ENCODE measurements at places on chromosomes 12 and 14.

GRCh38 chr12:120292661-120293531, at the start of gene RNU4-1:
Gene RNU4-1, minus strand, starts transcription at chr12:120293237.
- peak; percentile 74 for DNase-seq

GRCh38 chr14:33589334-33589733, 361.5 kb downstream of the EGLN3 start:
- DNase-seq = no peak

DNA sequence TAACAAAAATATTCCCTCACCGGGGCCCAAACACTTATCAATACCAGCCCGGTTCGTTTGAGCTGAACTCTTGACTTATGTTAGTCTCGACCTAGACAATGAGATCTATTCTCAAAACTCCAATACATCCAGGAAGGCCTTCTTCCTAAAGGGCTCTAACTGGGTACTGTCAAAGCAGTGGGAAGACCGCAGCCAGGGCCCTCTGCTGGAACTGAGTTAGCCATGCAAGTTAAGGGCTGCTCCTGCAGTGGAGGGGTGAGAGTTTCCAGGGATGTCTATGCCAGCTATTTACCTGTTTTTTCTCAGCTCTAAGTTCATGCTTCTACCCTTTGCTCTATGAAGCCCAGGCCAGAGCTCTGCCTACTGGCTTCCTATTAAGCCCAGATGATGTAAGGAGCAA, 348.8 kb downstream of the GXYLT1 start:
- no peak for DNase-seq

GRCh38 chr12:10722502-10722904, 620 bp downstream of the YBX3 start:
- peak; percentile 12 for DNase-seq

GRCh38 chr14:69917287-69917686, 38.1 kb downstream of the SMOC1 start:
- no peak for DNase-seq

- no peak for DNase-seq
These were observed 2.3 kb downstream of the DGKA start for GRCh38 chr12:55933169-55933798.

GRCh38 chr12:94289461-94290312, 141.3 kb downstream of the PLXNC1 start:
- DNase-seq = no peak

- no peak for DNase-seq
These were observed 632 bp downstream of the UBR7 start for GRCh38 chr14:93207468-93208308.

DNA sequence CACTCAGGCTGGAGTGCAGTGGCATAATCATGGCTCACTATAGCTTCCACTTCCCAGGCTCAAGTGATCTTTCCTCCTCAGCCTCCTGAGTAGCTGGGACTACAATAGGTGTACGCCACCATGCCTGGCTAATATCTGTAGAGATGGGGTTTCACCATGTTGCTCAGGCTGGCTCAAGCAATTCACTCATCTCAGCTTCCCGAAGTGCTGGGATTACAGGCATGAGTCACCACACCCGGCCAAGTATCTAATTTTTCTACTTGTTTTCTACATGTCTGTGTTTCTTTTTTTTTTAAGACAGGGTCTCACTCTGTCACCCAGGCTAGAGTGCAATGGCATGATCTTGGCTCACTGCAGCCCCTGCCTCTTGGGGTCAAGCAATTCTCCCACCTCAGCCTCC, 119.7 kb upstream of the MED13L start:
- no peak for DNase-seq

- DNase-seq = no peak
These were observed 24.3 kb downstream of the ASPG start for GRCh38 chr14:104109731-104110361.

GRCh38 chr14:76984787-76985375, 43.6 kb downstream of the IRF2BPL start:
- DNase-seq = no peak

GRCh38 chr12:53223389-53224060, 8.5 kb downstream of the RARG start:
- DNase-seq = no peak

DNA sequence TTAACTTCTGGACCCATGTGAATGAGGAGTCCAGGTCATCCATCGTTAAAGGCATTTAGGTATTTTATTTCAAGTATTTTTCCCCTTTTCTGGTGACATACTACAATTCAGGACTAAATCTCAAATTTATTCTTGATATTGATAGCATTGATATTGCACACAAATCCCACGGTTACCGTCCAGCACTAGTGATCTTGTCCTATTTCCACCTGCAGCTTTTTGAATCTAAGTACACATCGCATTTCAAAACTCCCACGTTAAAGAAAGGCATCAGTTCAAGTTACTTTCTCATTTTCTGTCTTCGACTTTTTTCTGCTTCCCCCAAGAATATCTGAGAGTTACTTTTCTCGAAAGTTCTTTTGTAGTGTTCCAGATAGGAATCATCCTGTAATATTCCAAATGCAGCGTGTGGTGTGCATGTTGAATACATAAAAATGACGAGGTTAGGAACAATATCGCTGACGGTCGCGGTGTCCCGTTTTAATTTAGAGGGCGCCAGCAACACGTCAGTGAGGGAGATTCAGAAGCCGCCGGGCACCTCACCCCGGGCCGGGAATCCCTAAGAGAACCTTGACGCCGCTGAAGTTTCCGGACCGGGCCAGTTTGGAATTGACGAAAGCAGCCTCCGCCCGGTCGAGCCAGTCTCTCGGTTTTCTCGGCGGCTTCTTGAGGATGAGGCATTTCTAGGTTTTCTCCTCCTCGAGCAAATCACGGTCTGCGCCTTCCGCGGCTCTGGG, 569 bp upstream of the RGS6 start:
- no peak for DNase-seq

GRCh38 chr12:110253176-110253575, 27.9 kb upstream of the ATP2A2 start:
- no peak for DNase-seq

GRCh38 chr14:64773577-64773976, 69.4 kb downstream of the PLEKHG3 start:
- no peak for DNase-seq

GRCh38 chr12:26119391-26119989, 5.3 kb downstream of the BHLHE41 start:
- DNase-seq = no peak

GRCh38 chr14:62117010-62117750, 355.0 kb downstream of the SNAPC1 start:
- DNase-seq = peak; percentile 8

DNA sequence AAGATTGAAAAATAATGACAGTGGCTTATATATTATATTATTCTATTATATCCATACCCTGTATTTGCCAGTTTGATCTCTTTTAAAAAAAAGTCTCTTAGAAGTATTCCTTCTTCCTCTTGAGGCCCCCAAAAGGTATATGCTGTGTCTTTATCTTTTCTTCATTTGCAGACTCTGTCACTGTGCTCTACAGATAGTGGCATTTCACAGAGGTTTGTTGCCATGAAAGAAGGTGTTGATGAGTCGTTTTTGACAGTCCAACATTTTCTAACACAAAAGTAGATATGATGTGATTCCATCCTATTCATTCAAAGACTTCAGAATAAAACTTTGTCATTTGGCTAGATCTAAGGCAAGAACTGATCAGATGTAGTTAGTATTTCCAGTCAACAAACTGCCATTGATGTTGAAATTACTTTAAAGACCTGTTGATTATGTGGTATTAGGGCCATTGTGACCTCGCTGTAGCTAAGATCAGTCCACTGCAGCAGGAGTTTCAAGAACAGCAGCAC, at the start of gene CCDC196:
Gene CCDC196 (plus strand): TSS at position 462 of the 512 bp plus-strand sequence. CDS start 132 bp downstream, outside the sequence.
- DNase-seq = no peak

DNA sequence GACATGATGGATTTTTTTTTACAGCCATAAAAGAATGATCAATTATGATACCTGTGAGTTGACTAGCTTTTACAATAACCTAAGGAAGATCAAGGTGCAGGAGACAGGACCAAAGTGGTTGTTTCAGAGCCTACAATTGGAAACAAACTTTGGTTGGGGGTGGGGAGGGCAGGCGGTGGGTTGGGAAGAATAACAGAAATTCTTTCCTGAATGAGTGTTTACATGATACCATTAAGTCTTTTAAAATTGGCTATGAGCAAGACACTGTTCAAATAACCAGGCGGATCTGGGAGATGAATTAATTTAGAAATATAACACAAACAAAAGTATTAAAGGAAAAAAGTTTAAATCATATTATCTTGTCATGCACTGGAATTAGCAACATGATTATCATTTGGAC, 7.2 kb downstream of the NFYB start:
- DNase-seq = no peak

DNA sequence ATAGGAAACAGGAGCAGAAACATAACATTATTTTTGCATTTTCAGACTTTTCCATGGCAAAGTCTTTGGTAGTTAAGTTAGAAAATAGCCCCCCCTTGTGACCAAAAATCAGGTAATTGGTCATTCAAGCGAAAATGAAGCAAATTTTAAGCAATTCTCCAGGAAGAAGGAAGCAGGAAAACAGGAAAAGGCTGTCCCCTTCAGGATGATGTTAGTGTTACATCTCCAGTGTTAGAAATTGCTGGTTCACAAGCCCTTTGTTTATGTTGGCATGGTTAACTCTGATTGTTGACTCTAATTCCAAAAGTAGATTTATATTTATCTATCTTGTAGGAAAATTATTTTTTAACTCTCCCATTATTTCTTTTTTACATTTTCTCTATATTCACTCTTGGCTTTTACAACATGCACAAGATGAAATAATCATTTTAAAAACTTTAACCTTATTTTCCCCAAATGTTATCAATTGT, 18.8 kb upstream of the GAS2L3 start:
- DNase-seq = no peak

- DNase-seq = no peak
These were observed 40.0 kb downstream of the NUAK1 start for GRCh38 chr12:106098691-106099200.

DNA sequence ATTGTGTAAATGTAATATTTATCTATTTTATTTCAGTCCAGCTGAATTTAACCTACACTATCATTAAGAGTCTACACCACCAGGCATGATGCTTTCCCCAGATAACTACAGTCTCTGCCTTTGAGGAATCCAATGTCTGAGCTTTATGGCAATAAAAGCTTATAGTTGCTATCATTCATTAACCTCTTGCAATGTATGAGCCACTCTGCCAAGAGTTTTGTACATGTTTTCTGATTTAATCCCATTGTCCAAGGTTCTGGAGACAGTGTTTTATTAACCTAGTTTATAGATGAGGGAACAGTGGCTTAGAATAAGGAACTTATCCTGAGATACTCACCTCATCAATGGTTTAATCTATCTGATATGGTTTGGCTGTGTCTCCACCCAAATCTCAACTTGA, 17.1 kb upstream of the KITLG start:
- DNase-seq = no peak

- DNase-seq = no peak
These were observed 173.6 kb downstream of the PDZRN4 start for GRCh38 chr12:41361738-41362137.

DNA sequence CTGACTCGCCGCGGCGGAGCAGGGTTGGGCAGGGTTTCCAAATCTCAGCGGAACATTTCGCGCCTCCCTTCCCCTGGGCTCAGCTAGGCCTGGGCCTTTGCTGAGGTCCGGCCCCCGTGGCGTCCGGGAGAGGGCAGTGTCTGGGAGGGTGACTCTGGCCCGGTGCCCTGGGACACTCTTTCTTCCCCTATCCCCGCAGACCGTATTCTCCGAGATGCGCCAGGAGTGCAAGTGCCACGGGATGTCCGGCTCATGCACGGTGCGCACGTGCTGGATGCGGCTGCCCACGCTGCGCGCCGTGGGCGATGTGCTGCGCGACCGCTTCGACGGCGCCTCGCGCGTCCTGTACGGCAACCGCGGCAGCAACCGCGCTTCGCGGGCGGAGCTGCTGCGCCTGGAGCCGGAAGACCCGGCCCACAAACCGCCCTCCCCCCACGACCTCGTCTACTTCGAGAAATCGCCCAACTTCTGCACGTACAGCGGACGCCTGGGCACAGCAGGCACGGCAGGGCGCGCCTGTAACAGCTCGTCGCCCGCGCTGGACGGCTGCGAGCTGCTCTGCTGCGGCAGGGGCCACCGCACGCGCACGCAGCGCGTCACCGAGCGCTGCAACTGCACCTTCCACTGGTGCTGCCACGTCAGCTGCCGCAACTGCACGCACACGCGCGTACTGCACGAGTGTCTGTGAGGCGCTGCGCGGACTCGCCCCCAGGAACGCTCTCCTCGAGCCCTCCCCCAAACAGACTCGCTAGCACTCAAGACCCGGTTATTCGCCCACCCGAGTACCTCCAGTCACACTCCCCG, 3.0 kb downstream of the WNT1 start:
- peak; percentile 47 for DNase-seq

DNA sequence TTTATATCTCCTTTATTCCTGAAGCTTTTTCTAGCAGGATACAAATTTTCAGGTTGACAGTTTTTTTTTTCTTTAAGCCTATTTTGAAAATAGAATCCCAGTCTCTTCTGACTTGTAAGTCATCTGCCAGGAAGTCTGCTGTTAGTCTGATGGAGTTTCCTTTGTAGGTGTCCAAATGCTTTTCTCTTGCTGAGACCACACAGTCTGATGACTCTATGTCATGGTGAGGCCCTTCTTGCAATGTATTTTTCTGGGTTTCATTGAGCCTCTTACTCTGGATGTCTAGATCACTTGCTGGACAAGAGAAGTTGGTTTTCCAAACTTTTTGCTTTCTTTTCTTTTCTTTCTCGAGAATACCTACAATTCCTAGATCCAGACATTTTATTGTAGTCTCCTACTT, 30.6 kb downstream of the USP15 start:
- no peak for DNase-seq

GRCh38 chr14:63203618-63204406, 431 bp upstream of the RHOJ start:
- DNase-seq = no peak

DNA sequence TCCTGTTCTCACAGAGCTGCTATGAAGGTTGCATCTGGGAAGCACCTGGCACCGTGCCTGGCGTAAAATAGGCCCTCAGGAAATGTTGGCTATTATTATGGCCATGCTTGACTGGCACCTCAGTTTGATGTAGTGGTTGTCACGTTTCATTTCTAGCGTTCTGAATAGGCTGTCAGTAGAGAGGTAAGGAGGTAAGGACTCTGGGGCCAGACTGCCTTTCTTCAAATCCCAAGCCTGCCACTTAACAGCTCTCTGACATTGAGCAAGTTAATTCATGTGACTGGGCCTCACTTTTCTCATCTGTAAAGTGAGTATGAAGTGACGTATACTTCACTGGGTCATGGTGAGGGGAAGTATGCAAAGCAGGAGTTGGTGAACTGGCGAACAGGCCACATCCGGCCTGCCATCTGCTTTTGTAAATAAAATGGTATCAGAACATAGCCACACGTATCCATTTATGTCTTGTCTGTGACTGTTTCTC, 196.2 kb downstream of the CACNA1C start:
- DNase-seq = no peak

DNA sequence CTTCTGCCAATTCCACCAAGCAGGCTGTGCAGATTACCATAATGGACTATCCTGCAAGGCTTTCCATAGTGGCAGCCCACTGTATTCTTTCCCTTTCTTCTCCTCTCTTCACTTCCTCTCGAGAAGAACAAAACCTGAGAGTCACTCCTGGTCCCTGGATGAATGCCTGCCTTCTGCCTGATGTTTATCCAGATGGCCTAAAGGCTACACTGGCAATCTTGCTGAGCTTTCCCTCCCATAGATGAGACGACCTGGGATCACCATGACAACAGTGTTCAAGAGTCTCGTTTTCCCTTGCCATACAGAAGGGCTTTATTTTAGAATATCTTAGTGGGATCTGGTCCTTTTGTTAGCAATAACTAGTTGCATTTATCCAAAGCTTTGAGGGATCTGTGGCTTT, 142.3 kb downstream of the RTN1 start:
- no peak for DNase-seq
